ENCODE measurements at places on chromosomes 6 and 20.

GRCh38 chr6:41935193-41935574 lies 6.4 kb downstream of the CCND3 start:
- DNase-seq = no peak

- DNase-seq = no peak
These were observed 191.3 kb downstream of the TSHZ2 start for GRCh38 chr20:53163486-53163885.

DNA sequence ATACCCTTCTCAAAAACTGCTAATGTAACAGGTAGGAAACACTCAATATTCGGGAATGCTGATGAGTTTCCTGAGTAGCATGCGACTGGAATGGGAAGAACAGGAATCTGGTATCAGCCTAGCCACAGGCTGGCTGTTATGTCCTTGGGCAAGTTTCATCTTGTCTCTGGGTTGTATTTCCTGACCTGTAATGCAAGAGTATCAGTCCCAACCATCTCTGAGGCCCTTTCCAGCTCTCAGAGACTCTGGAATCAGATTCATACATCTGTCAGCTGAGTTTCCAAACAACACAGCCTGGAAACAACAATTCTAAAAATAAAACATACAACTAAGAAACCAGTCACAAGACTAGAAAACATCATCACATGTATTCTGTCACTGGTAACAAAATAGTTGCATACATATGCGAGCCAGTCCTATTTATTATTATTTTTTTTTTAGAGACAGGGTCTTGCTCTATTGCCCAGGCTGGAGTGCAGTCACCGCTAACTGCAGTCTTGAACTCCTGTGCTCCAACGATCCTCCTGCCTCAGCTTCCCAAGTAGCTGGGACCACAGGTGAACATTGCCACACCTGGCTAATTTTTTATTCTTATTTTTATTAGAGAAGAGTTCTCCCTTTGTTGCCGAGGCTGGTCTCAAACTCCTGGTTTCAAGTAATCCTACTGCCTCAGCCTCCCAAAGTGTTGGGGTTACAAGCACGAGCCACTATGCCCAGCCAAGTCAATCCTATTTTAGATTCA lies 16.7 kb upstream of the TFAP2A start:
- no peak for DNase-seq

- DNase-seq = no peak
These were observed 44.7 kb upstream of the MICB start for GRCh38 chr6:31453259-31453658.

DNA sequence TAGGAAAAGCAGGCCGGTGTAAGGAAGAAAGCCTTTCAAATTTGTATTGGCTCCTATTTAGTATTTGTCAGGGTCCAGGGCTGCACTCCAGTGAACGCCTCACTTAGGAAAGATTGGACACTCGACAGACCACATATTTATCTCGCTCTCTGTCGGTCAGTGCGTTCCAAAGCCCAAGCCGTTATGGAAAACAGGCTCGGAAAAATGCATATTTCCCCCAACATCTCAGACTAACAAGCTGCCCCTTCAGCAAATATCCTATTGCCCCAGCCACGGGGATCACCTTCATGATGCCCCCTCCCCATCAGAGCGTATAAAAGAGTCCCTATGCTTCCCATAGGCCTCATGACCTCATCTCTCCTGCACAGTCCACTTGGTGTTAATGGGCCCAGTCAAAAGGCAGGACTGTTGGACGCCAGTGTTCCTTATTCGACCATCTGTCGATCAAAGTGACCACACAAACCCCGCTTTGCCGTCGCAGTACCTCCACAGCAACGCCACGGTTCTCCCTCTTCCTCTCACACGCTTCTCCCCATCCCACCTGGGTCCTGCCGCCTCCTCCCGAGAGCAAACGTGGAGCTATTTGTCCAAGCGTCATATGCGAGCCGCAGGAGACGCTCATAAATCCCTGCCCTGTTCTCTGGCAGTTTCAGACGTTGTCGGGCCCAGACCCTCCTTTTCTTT lies 63.3 kb downstream of the NPEPL1 start:
- no peak for DNase-seq

DNA sequence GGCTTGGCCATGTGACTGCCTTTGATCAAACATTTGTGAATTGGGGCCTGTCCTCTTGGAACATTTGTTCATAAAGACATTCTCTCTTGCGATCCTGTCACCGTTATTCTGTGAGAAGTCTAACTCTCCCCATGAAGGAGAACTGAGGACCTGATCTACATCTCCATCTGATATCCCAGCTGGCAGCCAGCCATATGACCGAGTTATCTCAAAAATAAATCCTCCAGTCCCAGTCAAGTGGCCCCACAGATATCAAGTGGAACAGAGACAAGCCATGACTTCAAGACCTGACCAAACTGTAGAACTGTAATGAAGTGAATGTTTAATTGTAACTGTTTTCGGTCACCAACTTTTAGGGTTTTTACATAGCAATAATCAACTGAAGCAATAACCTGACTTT lies 25.7 kb downstream of the SNX3 start:
- no peak for DNase-seq

DNA sequence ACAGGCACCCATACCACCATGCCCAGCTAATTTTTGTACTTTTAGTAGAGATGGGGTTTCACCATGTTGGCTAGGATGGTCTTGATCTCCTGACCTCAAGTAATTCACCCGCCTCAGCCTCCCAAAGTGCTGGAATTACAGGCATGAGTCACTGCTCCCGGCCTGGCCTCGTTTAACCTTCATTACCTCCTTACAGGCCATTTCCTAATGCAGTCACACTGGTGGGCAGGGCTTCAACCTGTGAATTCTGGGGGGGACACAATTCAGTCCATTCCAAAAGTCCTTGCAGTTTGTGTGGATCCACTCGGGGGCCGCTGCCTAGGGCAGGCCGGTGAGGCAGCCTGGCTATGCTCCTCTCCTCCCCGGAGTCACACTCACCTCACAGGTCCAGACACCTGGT lies 112.4 kb upstream of the SNX9 start:
- DNase-seq = no peak

DNA sequence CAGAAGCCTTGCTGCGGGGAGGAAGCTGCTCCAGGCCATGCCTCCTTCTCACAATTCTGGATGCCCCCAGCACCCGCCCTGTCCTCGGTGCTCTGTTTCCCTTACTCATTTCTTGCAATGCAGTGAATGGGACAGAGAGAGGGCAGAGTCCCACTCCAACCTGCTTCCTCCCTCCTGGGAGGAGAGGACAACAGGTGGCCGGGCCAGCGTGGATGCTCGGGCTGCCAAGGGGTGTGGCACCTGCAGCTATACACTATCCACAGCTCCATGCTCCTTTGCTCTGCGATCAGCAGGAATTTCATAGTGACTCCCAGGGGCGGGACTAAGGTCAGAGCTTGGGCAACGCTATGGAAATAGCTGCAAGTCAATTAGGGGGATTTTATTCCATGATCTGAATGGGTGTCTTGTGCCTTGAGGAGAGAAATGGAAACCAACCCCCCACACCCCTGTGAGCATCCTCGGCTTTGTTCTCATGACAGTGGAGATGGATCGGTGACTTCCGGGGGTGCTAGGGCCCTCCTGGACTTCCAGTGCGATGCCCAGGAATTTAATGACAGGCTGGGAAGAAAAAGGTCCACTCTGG lies 192.5 kb downstream of the MYLK4 start:
- DNase-seq = no peak

DNA sequence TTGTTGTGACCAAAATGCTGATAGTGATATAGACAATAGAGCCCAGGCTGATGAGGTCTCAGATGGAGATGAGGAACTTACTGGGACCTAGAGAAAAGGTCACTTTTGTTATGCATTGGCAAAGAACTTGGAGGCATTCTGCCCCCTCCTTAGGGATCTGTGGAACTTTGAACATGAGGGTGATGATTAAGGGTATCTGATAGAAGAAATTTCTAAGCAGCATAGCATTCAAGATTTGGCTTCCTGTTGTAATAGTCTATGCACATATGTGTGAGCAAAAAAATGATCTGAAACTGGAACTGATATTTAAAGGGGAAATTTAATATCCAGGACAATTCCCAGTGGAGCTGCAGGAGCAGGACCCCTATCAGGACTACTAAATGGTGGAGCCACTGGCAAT lies 17.1 kb downstream of the HLA-A start:
- DNase-seq = no peak

GRCh38 chr20:11777387-11778205 lies 140.1 kb upstream of the BTBD3 start:
- no peak for DNase-seq
